Activated naive CD8-positive, alpha-beta T cell treated with anti-CD3 and anti-CD28 coated beads, Interleukin-2, amount 50 U/mL, for 16 hours (primary cell): ENCODE measurements at places on chromosomes 2 and 18.

- DNase-seq, result peak; percentile 19
These were observed at the start of gene ANXA4 for GRCh38 chr2:69741575-69742321. Gene ANXA4, plus strand, starts transcription at chr2:69742134. Its CDS starts 39,432 bp downstream, at chr2:69781566.

DNA sequence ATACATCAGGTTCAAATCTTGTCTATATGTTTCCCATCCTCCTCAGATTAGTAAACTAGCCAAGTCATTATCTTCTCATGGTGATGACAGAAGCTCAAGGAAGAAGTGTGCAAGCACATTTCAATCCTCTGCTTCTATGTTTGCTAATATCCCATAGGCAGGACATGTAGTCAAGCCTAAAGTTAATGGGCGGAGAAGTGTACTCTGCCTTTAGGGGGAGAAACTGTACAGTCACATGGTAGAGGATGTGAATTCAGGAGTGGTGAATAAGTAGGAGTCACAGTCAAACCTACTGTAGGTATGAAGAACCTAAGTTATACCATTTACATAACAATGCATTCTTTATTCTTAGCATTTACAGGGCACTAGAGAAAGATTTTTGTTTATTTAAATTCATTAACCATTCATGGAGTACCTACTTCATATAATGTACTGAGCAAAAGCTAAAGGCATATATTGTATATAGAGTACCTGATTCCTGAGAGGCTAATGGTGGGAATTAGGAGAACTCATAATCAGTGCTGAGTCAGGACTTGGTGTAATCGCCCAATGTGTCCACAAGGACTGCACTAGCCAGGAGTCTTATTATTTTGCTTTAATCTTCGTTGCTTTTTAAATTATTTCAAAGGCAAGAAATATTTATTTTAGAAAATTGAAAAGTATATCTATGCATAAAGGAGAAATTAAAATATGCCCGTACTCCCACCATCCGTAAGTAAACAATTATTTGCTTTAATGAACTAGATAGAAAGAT, 394.3 kb upstream of the ETAA1 start:
- DNase-seq, result no peak

GRCh38 chr2:5473635-5474034, 218.5 kb upstream of the SOX11 start:
- DNase-seq, result no peak

GRCh38 chr18:32160547-32160946, 29.3 kb upstream of the MEP1B start:
- no peak for DNase-seq

- no peak for DNase-seq
These were observed 52.7 kb upstream of the MAPK4 start for GRCh38 chr18:50507120-50507590.

GRCh38 chr2:201964631-201965206, 68.9 kb upstream of the FZD7 start:
- no peak for DNase-seq

GRCh38 chr18:3998698-3999333, 456.3 kb downstream of the DLGAP1 start:
- no peak for DNase-seq

DNA sequence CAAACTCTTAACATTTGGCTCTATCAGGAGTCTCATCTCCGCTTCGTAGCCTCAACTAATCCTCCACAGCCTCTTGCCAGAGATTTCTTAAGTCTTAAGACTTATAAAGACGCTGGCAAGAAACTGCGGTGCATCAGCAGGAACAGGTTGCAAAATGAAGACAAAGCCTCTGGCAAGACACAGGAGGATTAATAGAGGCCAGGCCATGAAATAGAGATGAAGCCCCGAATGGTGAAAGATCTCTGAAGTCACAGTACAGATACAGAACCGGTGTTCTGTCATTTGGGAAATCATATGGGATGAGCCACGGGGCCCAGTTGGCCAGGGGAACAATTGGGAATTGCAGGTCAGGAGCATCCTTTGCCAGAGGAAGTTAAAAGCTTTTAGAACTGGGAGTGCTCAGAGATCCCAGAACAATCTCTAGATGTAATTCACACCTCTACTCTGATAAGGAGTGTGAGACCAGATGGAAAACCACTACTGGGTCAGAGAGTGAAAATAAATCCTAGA, 190.9 kb upstream of the FOSL2 start:
- DNase-seq, result no peak

GRCh38 chr2:45459860-45460259, 151.2 kb downstream of the SRBD1 start:
- DNase-seq, result no peak

GRCh38 chr2:106270471-106270891, 76.4 kb upstream of the UXS1 start:
- no peak for DNase-seq

GRCh38 chr2:70710038-70710690, 57.8 kb downstream of the ADD2 start:
- no peak for DNase-seq

GRCh38 chr2:111031546-111032478, 88.9 kb upstream of the BCL2L11 start:
- DNase-seq, result no peak

- no peak for DNase-seq
These were observed 75.6 kb upstream of the FZD5 start for GRCh38 chr2:207845202-207845864.

DNA sequence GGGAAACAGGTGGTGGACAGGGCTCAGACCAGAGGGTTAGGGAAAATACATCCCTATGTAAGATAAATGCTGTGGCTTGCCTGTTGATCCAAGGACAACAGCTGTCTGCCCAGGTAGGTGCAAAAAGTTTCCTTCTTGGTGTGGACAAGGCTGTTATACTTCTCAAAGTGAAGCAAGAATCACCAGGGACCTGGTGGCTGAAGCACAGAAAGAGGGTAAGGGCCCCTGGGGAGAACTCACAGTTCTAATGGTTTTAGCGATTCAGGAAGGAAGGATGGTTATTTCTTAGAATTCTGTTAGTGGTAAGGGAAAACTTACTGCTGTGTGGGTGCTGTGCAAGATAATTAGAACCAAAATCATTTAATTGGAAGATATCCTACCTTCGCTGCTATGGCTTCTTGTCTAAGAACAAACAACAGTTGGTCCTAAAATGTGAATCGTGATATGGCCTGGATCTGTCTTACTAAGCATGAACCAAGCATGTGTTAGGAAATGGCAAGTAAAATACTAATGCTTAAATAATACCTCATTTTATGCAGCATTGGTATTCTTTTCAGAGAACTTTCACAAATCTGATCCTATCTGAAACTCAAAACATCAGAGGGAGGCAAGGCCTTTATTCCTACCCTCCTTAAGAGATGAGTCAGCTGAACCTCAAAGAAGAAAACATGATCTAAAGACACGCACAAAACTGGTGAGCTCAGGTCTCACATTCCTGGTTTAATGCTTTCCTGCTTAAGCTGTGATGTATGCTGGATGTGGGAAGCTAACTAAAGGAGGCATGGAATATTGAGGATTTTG, 159.2 kb upstream of the THUMPD2 start:
- no peak for DNase-seq

DNA sequence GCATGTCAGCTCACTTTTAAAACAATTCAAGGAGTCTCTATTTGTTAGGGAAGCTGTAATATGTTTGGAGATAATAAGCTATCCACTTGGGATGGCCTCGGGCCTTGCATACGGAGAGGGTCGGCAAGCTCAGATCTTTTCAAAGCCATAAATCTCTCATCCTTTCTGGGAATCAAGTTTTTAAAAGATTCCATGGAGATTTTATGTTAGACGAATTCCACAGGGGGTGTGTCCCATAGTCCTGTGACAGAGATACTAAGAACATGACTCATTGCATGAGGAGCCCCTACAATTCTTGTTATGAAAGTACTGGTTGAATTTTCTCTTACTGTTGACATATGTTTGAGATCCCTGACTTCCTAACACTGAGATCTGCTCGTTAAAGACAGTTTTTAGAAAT, 108.7 kb downstream of the FEZ2 start:
- DNase-seq, result no peak

GRCh38 chr2:105771836-105772235, 27.1 kb downstream of the NCK2 start:
- DNase-seq, result no peak

DNA sequence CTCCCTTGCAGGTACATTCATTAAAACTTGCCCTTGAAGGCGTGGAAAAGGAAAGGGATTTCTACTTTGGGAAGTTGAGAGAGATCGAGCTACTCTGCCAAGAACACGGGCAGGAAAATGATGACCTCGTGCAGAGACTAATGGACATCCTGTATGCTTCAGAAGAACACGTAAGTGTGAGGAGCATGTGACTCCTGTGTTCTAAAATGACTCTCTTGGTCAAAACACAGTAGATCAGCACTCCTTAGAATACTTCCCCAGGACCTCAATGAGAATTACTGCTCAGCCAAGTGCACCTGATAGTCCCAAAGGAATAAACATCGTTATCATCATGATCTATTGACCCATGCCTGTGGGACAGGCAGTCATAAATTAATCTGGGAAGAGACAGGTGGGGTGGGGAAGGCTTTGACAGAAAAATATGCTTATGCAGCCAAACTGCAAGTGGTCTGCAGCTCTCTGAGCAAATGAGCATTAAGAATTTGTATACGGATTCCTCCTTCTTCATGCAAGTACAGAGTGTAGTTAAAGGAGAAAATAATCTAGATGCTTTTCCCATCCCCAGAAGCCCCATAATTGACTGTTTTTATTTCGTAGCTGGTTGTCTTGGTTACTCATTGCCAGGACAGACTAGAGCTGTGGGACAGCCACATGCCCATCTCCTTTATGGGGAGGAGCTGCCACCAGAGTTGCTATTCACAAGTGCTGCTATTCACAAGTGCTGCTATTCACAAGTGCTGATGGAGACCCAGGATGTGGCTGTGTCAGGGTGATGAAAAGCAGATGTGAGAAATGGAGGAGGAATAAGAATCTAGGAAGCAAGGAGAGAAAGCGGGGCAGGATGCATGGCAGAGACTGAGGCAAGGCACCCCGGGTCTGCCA, 91.0 kb downstream of the MAPRE2 start:
- DNase-seq, result no peak

- no peak for DNase-seq
These were observed 35.6 kb downstream of the DAW1 start for GRCh38 chr2:227906991-227907390.

- no peak for DNase-seq
These were observed 48.2 kb upstream of the POLE4 start for GRCh38 chr2:74910245-74910644.

DNA sequence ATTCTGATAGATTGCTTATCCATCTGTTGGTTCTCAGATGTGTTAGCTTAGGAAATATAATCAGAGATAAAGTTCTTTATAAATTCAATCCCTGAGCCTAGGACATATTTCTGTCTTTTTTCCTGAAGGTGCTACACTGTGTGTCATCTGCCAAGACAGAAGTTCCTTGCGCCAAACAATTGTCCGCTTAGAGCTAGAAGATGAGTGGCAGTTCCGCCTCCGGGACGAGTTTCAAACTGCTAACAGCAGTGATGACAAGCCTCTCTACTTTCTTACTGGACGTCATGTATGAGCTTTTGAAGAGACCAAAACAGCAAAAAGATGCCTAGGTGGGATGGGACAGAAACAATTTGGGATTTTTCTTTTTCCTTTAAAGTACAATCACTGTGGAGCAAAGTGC, 78.0 kb downstream of the ESCO1 start:
- no peak for DNase-seq

DNA sequence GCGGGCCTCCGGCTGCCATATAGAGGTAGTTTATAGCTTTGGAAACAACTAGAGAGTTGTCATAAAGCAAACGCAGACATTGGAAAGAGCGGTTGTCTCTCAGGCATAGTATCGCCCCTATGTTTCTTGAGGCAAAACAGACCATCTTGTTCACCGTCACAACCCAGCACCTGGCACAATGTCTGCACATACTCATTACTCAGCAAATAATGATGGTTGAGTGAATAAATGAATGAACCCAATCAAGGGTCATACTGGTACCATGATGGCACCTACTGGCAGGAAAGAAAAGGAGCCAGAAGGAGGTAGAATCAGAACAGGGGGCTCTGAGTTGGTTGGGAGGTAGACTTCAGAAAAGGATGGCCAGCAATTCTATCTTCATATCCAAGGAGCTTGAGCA, 118.5 kb downstream of the ANTXR1 start:
- no peak for DNase-seq

DNA sequence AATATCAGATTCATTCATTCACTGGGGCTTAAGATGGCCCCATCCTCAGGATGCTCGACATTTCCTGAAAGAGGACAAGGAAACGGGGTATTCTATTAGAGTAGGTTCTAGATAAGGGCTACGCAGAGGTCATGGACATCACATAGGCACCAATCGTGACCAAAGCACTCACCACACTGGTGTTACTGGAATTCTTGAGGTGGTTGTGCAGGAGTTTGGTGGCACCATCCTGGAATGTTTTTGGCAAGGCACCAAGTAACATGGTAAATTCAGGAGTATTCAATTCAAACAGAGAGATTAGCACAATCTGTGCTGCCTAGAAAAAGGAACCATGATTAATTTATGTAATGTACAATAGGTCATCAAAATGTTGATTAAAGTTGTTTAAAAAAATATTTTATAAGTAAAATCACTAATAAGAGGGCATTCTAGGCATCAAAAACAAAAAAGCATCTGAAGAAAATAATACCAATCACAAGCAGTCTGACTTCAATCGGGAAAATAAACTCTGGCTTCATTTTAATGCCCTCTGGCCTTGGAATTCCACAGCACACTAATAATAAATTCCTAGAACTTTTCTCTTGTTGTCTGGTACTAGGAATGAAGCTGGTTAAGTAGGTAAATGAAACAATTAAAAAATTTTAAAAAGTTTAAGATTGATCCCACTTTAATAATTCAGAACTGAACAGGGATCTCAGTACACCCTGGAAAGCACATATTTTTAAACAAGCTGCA, 102.8 kb upstream of the TFCP2L1 start:
- DNase-seq, result no peak

DNA sequence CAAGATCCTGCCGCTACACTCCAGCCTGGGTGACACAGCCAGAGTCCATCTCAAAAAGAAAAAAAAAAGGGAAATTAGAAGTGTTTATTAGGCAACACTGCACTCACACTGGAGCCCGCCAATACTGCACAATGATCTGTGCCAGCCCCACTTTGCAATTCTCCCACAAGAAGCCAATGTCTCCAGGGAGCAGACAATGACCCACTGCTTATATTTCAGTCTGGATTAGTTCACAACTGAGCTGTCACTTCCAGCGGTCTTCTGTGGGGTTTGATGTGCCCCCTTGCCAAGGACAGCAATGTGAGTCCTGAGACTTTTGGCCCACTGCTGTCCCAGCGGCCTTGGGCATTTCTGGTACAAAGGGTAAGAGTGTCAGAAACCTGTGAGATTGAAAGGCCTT, 85.6 kb upstream of the PPM1B start:
- no peak for DNase-seq

GRCh38 chr2:26488463-26489212, 10.7 kb upstream of the OTOF start:
- DNase-seq, result no peak

DNA sequence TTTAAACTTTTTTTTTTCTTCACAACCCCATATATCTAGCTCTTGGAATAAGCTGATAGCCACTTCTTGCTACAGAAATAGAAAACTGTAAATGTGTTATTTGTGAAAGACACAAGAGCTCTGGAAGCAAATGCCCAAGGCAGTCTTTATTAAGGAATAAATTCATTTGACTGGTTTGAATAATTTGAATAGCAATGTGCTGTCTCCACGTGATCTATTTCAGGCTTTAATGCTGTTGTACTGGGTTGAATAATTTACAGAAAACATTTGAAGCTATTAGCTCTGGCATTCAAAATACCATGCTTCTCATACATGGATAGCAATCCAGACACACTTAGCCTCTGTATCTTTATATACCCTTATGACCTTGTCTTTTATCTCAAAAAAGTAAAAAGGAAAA, 366.7 kb upstream of the KCNJ3 start:
- no peak for DNase-seq

GRCh38 chr2:238159661-238160205, 963 bp downstream of the ERFE start:
- no peak for DNase-seq
